ENCODE measurements at places on chromosomes 11 and 22.
A peak's percentile ranks its signal among the peaks of the same experiment; 100 is the strongest.

- DNase-seq, result no peak
These were observed 54.4 kb upstream of the SYN3 start for GRCh38 chr22:33112580-33112979.

- peak; percentile 88 for DNase-seq
These were observed 2.5 kb upstream of the BEST1 start for GRCh38 chr11:61947486-61948210.

GRCh38 chr11:29300420-29300819 lies 716.4 kb downstream of the KCNA4 start:
- no peak for DNase-seq

DNA sequence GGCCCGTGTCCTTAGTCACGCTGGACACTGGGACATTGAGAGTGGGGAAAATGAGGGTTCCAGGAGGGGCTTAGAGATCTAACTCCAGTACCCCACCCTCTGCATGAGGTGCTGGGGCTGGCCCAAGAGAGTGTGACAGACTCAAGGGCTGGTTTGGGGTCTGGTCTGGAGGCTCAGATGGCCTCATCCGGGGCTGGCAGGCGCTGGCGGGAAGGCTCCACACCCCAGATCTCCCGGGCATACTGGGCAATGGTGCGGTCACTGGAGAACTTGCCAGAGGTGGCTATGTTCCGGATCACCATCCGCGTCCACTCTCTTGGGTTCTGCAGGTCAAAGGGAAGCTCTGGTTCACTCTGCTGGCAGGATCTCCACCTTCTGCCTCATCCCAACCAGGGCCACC lies 2.5 kb upstream of the RASGRP2 start:
- no peak for DNase-seq

GRCh38 chr22:23750714-23751440 lies at the start of gene ZNF70:
Gene ZNF70, minus strand, starts transcription at chr22:23751112. Its CDS starts 5,972 bp downstream, at chr22:23745140.
- peak; percentile 42 for DNase-seq

DNA sequence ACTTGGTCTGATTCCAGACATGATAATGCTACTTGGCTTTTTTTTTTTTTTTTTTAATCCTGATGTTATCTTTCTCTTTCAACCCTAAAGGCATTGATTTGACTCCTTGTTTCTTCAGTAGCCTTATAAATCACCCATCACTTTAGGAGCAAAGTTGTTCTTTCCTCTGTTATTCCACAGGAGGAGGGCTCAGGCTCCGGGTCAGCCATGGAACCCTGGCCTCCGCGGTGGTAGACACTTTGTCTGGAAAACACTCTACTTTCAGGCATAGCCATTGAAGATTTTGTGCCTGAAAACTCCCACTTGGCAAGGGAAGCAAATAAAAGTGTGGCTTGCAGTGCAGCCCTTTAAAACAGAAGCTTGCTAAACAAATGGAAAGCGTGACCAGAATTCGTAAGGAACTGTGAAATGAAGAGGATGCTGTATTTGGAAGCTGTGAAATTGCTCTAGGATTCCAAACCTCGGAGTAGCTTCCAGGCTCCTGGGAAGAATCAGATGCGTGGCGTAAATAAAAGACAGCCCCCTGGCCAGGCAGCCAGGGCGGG lies 44.9 kb downstream of the ARHGAP8 start:
- DNase-seq, result no peak

DNA sequence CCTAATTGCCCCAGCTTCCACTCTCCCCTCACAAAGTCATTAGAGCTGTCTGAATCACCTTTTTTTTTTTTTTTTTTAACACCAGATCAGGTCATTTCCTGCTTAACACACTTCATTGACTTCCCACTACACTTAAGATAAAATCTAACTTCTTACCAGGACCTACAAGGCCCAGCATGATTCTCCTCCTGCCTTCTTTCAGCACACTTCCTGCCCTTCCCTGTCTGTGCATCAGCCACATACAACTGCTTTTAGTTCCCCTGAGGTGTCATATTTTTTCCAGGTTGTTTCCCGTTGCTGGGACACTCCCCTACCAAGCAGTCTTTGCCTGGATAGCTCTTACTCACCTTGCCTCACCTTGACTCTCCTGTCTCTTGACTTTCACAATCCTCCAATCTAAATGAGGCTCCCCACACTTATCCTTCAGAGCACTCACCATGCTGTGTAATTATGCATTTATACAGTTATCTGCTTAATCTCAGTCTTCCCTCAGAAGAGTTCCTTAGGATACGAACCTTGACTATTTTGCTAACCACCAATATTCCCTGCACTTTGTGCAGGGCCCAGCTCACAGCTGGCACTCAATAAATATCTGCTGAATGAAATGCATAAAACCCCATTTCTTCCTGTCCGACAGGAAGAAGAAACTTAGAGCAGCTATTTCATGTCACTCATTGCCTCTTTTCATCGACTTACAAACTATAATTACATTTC lies 96.6 kb upstream of the AKIP1 start:
- no peak for DNase-seq

DNA sequence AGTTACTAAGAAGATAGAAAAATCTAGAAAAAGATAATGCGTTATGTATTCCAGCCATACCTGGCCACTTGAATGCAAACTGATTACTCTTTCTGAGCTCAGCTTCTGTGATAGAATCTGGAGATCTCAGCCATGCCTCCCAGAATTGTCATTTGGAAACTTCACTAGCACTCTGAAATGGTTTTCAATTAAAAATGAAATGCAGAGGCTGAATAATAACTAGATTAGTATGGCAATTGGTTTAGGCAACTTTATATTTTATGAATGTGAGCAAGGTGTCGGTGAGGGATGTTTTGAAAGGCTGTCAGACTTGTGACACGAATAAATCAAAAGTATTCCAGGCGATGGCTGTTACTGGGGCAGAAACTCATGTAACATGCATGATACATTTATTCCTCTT lies 128.8 kb upstream of the SORL1-AS1 start:
- no peak for DNase-seq

DNA sequence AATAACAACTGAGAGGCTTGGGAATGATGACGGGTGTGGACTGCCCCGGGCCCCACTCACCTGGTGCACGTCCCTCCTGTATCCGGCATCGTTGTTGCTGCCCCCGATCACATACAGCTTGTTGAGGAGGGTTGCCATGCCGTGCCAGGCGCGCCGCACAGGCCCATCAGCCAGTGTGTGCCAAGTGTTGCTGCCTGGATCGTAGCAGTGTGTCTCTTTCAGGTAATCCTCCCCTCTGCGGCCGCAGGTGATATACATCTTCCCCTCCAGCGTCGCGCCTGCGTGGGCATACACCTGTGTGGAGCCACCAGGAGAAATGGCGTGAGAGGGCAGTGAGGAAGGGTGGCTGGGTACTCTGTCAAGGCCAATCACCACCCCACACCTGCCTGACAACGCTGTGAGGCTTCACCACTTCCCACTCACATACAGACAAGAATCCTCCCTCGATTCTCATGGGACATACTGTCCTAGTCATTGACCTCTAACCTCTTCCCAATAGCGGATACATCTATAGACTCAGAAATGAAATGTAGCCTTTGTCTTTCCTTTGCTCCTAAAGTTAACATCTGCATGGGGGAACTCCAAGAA lies 8.9 kb upstream of the SCARF2 start:
- no peak for DNase-seq

DNA sequence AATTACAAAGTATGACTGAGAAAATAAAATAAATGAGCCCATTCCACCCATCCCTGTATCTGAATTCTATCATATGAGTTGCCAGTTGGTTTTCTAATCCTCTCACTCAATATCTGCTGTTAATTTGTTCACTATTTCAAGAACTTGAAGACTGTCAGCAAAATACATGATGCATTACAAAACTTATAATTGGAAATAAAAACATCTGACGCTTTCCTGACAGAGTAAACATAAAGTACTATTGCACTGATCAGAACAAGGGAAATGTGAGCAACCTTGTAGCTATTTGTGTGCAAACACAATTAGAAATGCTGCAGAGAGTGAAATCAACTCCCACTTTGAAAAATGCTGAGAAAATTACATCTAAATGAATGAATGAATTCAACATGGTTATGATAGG lies 97.1 kb downstream of the MPPED2 start:
- no peak for DNase-seq

DNA sequence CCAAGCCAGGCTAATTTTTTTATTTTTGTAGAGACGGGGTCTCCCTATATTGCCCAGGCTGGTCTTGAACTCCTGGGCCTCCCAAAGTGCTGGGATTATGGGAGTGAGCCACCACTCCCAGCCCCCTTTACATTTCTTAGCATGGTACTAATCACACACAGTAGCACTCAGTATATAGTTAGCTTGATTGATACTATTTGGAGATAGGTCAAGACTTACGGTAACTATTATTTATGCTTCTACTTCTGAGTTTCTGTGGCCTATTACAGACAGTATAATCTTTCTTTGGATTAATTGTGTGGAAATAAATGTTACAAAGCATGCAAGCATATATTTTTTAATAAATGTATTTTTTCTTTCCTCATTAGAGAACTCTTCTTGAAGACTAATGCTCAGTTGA lies 192.2 kb downstream of the UVRAG start:
- no peak for DNase-seq

Data from nucleus accumbens (tissue), 56 donors.